ENCODE measurements at places on chromosomes 4 and X.

DNA sequence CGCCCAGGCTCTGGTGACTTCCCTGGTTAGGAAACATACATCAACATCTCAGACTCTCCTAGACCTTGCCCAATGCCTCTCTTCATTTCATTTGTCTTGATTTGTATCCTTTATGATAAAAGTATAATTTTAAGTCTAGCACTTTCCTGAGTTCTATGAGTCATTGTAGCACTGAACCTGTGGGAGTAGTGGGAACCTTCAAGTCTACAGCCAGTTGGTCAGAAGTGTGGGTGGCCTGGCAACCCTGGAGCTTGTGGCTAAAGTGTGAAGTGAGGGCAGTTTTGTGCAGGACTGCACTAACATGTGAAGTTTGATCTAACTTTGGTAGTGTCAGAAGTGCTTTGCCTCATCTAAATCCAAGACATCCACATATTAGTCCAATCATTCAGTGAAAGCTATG, 259.3 kb upstream of the IGFBP7 start:
- no peak for DNase-seq

GRCh38 chrX:118631586-118631985, 95.8 kb upstream of the IL13RA1 start:
- no peak for DNase-seq

DNA sequence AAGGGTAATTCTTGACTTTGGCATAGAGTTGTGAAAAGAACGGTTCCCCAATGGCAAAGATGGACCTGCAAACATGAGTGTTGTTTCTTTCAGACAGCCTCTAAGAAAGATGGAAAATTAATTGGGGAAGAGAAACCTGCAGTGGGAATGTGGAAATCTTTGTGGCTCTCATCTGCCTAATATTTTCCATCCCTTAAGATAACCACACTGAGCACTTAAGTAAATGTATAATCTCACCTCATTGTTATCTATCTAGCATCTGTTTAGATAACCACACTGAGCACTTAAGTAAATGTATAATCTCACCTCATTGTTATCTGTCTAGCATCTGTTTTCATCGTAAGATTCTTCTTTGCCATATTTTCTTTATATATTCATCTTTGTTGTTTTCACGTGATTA, 149.3 kb downstream of the NWD2 start:
- DNase-seq, result no peak

GRCh38 chr4:73891739-73892405, 22.7 kb downstream of the CXCL1 start:
- DNase-seq, result no peak

DNA sequence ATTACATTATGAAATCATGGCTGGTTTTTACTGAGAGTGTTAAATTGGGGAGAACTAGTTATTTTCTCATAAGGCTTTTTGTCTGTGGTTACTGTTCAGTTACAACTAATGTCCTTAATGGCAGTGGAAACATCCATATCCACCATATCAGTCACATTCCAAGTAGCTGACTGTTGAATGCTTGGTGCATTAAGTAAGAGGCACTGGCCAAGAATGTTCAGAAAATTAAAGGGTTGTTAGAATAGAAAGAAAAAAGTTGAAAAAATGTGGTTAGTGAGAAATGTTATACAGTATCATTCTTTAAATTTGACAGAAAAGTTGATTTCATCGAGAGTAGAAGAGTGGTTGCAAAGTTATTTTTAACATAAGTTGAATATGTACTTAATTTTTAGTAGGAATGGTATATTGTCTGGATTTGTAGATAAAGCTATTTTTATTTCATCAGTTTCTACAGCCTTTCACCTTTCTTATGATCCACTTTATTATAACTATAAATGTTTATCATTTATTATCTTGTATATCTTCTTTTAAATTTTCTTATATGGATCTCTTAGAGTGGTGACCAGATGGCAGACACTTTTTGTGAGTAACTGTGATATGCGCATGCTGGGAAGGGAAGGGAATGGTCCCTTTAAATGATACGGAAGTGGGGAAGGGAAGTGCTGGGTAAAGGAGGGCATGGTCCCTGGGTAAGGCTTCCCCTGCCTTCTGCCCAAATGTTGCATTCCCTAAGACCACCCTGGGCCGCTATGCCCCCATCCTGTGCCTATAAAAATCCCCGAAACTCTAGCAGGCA, 2407.1 kb downstream of the ARAP2 start:
- DNase-seq, result no peak

- DNase-seq, result peak; percentile 33
Observed at GRCh38 chrX:72048510-72049455, 82.9 kb downstream of the RTL5 start.

- no peak for DNase-seq
Observed at GRCh38 chr4:168604496-168605373, 107.9 kb downstream of the PALLD start.

GRCh38 chr4:163688856-163689255, 194.4 kb downstream of the TMA16 start:
- no peak for DNase-seq

GRCh38 chrX:55907968-55908607, 190.5 kb downstream of the RRAGB start:
- peak; percentile 52 for DNase-seq

DNA sequence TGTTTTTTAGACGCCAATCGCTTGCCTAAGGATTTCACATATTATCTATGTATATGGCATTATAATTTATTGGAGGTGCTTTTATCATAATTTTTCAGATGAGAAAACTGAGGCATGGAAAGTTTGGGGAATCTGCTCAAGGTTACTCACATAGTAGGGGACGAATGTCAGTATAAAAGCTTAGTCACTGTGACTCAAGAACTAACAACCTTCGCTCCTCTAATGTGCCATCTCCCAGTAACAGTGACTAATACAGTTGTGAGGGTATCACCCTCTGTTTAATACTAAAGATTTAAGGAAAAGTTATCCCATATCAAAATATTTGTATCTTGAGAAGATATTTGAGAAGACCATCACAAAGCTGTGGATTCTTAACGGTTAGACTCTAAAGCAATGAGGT, 353.1 kb upstream of the SPOCK3 start:
- DNase-seq, result no peak

DNA sequence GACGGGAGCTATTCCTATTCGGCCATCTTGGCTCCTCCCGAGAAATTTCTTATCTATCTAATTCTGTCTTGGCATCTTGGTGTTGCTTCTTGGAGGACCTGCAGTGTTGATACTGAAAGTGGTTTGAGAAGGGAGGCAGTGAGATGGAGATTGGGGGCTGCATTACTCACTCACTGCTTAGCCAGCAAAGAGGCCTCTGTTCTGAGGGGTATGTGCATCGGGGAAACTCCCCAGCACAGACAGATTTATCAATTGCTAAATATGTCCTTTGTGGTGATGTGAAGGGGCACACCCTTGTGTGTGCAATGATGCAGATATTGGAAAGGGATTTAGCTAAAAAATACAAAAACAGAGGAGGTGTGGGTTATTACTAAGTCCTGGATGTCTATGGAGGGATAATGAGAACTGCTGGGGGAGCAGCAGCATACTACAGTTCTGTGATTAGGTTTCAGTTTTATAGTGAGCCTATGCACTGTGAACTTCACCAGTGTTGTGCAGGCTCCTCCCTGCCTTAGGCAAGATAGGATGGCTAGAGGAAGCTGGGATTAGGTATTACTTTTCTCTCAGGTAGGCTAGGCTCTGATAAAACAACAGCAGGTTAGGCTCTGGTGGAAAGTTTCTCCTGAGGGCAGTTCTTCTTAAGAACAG, 279.0 kb downstream of the HS3ST1 start:
- DNase-seq, result no peak

DNA sequence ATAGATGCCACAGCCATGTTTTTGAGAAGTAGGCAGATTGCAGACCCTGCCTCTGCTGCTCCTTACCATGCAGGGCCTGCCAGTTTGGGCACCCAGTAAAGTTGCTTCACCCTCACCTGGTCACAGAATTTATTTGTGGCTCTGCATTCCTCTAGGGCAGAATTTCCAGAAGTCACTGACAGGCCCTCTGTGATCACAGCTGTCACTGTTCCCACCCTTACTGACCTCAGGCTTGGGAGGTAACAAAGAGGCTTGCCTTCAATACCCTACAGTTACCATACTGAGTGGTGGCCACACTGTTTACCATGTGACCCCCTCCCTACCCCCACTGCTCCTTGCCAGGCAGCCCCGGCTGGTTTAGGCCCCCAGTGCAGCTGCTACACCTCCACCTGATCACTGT, 375.1 kb downstream of the SH3BGRL start:
- DNase-seq, result no peak

- no peak for DNase-seq
Observed at GRCh38 chr4:147118528-147118927, 172.9 kb upstream of the TTC29 start.

GRCh38 chr4:83013420-83013867, 2.8 kb upstream of the LIN54 start:
- DNase-seq, result no peak

DNA sequence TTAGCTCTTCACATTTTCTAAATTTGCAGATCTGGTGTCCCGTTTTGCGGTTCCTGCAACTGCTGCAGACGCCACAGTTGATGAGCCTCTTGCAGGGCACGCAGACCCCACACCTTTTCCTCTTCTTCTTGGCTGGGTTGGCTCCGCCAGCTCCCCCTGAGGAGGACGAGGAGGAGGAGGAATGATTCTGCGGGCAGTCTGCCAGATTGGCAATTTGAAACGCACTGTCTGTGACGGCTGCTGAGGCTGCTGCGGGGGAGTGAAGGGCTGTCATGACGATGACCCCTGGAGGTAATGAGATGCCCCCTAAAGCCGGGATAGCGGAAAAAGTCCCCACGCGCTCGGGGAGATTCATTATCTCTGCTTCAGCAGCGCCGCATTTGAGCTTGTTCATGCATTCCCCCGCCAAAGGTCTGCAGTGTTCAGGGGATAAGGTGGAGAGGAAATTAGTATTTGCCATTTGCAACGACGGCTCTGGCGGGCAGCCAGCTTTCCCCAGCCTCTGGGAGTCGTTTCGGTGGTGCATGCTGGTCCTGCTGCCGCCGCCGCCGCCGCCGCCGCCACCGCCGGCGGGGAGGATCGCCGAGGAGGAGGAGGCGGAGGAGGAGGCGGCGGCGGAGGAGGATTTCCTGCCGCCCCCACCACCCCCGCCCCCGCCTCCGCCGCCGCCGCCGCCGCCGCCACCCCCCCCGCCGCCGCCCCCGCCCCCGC, 3.8 kb downstream of the CXXC4 start:
- peak; percentile 19 for DNase-seq

DNA sequence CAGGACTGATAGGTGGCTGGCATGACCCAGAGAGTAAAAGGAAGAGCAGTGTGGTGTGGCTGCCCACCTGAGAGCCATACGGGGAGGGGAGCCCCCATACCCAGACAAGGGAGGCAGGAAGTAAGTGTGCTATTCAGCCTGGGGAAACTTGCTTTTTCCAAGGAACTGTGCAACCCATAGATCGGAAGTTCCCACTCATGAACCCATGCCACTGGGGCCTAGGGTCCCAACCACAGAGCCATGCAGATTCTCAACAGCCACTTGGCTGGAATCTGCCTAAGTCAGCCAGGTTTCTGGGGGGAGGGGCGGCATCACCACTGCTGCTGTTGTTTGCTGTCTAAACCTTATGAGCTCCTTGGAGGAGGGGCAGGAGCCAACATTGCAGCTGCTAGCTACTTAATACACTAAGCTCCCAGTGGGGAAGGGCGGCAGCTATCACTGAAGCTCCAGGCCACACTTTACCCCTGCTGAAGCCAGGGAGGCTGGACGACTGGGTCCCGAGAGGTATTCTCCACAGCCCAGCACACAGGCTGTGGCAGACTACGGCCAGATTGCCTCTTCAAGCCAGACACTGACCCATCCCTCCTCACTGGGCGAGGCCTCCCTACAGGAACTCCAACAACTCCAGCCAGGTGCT, 410.4 kb downstream of the INPP4B start:
- DNase-seq, result no peak

DNA sequence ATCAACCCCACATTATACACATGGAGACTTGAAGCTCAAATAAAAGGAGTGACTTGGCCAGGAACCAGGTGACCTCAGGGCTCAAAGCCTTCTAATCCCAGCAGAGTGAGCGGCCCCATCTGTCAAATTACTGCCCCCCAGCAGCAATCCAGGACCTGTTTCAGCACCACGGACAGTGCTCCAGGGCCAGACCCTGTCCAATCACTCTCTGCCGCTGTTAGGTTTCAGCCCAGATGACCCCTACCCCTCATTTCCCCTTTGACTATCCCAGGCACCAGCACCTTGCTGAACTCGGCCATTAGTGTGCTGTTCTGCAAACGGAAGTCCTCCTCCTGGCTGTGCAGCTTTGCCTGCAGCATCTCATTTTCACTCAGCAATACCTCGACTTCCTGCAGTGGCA, 5.1 kb downstream of the GRIPAP1 start:
- peak; percentile 29 for DNase-seq

- no peak for DNase-seq
Observed at GRCh38 chr4:17128268-17128667, 229.8 kb upstream of the LDB2 start.

GRCh38 chr4:88320780-88321373, 36.5 kb upstream of the PPM1K start:
- DNase-seq, result no peak

GRCh38 chr4:16238327-16238726, 12.1 kb upstream of the TAPT1 start:
- DNase-seq, result peak; percentile 11

GRCh38 chr4:185955826-185956543, 113.0 kb upstream of the TLR3 start:
- no peak for DNase-seq

GRCh38 chr4:37891260-37892159, 626 bp downstream of the TBC1D1 start:
- no peak for DNase-seq

DNA sequence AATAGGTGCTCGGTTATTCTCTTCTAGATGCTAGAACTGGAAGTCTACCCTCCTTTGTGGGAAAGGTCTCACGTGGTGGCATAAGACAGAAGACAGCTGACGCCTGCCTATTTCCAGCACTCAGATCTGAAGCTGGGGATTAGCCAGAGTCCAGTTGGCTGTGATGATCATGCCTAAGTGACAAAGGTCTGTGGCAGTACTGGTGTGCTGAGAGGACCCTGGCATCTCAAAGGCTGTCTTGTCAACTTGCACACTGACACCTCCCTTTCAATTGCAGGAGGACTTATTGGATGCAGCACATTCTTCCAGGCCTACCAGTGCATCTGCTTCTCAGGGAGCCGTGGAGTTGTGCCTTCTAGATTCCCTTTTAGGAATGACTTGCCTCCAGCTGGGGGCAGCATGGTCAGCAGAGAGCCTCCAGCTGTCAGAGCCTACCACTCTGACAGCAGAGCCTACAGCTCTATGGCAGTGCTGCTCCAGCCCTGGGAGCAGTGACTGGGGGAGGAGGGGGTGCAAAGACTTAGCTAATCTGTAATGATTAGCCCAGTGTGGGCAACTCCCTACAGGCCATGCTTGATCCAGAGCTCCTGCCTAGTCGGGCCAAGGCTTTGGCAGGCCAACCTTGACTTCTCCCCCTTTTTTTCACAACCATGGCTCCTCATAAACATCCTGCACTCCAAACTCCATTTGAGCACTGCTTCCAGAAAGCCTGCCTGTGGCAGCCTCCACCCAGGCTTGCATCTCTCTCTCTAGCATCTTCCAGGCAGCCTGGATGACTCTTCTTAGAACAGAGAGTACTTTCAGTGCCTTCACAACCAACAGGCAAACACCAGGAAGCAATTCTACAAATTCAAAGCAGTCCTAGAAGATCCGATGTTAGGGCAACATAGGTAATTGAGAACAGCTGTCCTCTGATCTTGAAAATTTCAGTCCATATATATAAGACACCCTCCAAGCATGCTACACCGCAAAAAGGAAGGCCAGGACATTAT, 13.8 kb upstream of the FGFBP2 start:
- no peak for DNase-seq

Measured in erythroblast (primary cell).